Upper lobe of right lung (tissue), 1 donor: ENCODE measurements at places on chromosomes 3 and 15. TPM values are rescaled to one million over a fixed set of nuclear protein-coding genes. Genes with fewer than 3 reads are reported as not detected.
A peak's percentile ranks its signal among the peaks of the same experiment; 100 is the strongest.

DNA sequence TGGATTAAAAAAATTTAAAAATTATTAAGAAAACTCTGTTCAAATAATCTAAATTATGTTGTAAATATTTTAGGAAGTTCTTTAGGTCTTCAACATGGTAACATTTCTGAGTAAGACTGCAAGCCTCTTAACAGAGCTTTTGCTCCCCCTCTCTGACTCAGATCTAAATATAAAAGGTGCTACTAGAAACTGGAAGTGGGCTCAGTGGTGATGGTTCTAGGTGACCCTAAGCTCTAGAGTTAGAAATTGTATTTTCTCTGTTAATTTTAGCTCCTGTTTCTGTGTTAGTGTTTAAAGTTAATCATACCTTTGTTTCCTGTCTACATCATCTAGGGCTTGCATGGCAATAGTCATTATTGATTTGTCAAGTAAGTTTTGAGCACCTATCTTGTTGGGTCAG is 159.9 kb upstream of the MEIS2 start:
- no peak for DNase-seq

DNA sequence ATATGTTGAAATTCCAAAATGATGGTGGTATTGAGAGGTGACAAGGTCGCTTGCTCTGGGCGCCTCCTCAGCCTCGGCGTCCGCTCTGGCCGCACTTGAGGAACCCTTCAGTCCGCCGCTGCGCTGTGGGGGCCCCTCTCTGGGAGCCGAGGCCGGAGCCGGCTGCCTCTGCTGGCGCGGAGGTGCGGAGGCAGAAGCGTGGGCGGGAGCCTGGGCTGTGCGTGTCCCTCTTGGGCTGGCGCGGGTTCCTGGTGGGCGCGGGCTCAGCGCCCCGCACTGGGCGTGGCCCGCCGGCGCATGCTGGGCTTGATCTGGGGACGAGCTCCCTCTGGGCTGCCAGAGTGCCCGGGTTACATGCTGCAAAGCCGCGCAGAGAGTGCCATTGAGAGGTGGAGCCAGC is 39.8 kb upstream of the TMC3 start:
- no peak for DNase-seq

DNA sequence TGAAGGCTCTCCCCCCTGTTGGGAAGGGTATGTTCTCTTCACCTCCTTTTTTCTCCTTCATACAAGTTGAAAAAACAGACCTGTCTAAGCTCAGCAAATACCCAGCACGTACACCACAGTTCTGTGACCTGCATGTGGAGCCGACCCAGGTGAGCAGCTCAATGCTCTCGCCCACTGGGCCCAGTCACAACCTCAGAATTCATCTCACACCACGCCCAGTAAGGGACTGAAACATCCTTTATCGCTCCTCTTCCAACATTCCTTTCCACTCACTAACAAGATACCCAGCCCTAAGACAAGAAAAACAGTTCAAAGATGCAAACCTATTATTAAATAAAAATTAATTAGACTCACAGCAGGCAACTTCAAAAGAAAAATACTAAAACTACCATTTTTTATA is 68.9 kb downstream of the FOXP1 start:
- DNase-seq, result no peak

- DNase-seq, result no peak
Observed at GRCh38 chr3:43747641-43748040, 56.9 kb downstream of the ABHD5 start.

DNA sequence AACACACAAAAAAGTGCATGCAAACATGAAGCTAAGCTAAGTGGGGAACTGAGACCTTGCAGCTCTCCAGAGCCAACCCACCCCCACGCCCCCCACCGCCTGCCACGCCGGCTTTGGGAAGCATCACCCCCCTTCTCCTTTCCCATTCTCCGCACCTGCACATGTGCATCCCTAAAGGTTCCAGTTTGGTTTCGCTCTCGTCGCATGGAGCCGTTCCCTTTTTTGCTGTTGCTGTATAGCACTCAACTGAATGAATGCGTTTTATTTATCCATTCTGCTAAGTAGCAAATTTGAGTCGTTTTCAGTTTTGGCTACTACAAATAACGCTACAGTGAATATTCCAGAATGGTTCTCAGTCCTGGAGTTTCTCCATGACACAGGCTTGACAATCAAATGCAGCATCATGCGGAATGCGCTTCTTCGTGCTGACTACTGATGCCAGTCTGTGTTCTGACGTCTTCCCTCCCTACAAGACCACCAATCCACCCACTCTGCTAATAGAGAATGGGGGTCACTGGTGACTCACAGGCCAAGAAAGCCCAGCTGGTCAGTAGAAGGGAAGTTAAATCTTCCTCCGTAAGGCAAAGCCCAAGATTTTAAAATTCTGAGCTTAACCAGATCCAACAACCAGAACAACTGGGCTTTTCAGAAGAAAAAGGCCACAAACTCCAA is 115.3 kb downstream of the XXYLT1 start:
- DNase-seq, result no peak

DNA sequence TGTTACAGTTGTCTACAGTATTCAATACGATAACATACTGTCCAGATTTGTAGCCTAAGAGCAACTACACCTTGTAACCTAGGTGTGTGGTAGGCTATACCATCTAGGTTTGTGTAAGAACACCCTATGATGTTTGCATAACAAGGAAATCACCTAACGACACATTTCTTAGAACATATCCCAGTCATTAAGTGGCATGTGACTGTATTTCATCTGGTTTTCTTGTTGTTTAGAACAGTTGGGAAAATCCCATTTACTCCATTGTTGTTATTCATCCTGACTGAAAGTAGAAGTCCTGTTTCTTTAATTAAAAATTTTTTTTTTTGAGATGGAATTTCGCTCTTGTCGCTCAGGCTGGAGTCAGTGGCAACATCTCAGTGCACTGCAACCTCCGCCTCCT is 31.3 kb downstream of the LRRC28 start:
- no peak for DNase-seq

- no peak for DNase-seq
Observed at GRCh38 chr3:150825192-150825915, 62.4 kb upstream of the SIAH2 start.

DNA sequence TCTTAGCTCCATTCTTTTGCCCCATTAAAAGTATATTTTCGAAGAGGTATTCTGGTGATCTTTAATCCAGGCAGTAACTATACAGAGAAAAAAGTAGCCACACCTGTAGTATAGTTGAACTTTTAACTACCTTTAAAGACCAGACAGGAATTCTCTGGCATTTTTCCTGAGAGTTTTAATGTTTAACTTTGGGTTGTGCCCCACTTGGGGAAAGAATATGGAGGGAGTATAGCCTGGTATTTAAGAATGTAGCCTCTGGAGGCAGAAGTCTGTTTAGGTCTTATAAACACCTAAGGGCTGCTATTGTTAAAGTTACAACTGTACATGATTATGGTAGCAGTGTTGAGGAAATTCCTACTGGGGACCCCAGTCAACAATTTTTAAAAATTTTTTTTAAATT is 19.3 kb downstream of the C3orf85 start:
- DNase-seq, result no peak

GRCh38 chr15:39752991-39753390 is 29.6 kb downstream of the FSIP1 start:
- DNase-seq, result no peak

DNA sequence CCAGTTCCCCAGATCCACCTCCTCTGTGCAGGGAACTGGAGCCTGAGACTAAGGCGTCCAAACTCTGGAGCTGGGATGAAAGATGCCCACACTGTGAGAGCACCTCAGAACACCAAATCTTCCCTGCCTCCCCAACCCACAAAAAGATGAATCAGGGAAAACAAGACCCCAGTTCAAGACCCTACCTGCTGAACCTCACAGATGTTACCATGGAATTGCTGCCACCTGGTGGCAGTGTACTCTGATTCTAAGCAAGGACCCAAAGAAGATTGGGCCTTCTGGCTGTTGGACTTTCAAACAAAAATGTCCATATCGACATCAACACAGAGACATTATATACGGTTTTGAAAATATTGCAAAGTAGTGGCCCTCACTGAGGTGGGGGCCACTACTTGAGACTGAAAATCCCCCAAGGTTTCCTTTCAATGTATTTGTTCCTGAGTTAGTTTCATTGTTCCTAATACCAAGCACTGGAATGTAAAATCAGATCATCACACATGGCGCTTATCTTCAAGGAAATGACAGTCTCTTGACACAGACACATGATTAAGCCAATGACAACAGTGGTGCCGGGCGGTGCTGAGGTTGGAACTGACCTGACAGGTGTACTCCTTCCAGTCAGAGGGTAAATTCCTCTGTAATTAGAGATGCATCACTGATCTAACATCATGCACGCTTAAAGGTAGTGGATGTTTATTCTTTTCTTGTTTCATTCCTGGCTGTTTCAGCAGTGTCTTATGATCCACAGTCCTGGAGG is 67.6 kb downstream of the SLC6A11 start:
- DNase-seq, result no peak

DNA sequence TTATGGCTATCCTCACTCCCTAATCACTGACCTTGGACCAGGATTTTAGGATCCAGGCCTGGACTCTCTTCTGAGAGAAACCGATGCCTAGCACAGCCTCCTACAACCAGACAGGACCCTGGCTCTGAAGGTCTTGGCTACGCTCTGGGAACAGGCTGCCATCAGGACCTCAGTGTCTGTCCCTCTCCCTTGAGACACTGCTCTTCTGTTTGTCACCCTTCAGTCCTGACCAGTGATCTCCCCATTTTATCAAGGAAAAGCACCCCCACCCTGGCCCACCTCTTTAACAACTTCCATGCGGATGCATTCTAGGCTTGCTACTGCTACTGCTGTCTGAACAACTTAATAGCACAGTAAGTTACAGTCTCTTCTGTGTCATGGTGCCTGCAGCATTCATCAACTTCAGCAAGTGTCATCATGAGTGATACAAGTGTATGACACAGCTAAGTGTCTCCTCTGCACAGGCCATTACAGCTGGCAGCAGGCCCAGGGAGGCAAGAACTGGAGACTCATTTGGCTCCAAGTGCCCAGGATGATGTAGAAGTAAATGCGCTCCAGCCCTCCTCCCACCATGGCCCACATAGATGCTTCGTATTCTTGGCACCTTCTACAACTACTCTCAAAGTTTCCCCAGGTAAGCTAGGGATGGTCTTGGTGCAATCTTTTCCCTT is 302.4 kb downstream of the EPHB1 start:
- DNase-seq, result no peak

GRCh38 chr3:126147932-126148683 is 32.3 kb downstream of the ALDH1L1 start:
- peak; percentile 55 for DNase-seq

DNA sequence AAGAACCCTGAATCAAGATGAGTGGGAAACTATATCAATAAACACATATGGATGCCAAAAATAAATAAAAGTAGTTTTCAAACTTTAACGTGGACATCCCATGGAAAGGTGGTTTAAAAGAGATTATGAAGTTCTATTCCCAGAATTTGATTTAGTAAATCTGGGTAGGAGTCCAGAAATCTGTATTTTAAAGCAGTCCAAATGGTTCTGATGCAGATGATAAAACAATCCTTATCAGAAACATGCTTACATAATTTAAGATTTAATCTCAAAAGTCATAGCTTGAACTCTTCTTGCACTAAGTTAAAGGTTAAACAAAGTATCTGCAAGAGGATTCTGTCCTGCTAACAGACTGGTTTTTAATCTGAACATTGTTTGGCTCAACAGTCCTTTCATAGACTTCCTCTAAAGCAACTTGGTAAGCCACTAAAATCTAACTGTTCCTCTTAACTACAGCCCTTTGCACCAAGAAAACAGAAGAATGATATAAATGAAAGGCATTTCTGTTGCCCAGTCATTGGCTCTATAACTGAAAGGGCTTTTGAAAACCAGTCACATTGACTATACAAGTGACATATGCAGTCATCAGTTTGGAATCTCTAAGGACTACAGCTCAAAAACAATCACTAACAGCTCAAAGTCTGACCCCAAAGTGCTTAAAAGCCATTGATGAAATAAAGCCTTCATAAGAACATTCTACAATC is 23.4 kb upstream of the MAP4 start:
- DNase-seq, result no peak

DNA sequence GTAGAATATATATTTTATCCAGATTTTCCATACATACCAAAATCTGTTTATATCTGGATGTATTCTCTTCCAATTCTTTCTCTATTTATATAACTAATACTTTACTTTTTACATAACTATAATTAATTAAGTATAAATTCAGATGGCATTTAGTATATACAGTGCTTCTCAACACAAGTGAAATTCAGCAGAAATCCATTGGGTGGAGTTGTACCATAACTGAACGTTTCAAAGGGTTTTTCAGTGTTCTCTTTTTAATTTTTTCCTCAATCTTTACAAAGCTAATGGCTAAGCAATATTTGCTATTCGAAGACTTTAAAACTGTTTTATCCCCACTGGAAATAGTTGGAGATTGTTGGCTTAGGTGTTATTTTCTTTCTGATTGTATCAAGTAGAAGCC is 13.9 kb upstream of the ZBBX start:
- no peak for DNase-seq

DNA sequence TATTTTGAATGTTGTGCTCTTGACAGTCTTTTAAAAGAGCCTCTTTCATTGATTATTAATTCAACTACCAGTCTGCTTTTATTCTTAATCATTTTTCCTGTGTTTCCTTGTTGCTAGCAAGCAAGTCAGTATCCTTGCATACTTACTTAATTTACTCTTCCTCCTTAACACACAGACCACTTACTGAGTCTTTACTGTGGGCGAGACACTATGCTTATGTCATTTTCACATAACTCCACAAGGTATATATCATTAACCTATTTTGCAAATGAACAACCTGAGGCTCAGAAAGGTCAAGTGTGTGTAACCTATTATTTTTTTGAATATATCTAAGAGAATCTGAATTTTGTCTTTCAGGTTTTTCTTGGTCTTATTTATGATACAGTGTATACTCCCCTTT is 130.9 kb downstream of the WDR76 start:
- no peak for DNase-seq

DNA sequence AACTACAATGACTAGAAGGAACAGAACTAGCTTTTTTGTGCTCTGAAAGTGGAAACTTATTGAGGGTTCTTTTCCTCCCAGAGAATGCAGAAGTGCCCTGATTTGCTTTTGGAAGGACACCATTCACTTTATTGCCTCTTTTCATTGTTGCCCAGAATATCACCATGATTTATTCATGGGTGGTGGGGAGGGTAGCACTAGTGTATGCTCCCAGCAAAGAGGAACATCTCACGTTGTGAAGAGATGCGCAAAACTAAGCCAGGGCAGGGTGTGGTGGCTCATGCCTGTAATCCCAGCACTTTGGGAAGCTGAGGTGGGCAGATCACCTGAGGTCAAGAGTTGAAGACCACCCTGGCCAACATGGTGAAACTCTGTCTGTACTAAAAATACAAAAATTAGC is 31.4 kb downstream of the FLNB start:
- no peak for DNase-seq

DNA sequence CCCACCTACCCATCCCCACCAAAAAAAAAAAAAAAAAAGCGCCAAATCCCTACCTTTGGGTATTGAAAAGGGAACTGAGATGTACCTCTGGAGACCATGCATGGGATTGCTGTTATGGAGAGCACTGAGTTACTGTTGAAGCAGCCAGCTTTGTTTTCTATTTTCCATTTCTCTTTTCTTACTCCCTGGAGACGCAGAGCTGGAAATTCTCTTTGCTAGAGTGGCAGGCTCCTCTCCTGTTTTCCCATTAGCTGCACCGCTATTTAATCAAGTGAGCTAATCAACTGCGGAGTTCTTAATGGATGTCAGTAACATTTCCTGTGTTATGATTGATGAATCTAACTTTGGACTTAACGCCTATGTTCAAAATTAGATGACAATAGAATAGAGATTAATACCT is 136.1 kb upstream of the LMCD1 start:
- DNase-seq, result no peak

- DNase-seq, result no peak
Observed at GRCh38 chr15:68552773-68553172, 26.0 kb upstream of the CORO2B start.

The STAC gene
- total RNA-seq, result 25.3 TPM

The LYZL4 gene
- total RNA-seq, result not detected
